Stimulated activated CD4-positive, alpha-beta T cell treated with anti-CD3 and anti-CD28 coated beads, Interleukin-4, amount 100 ng/mL, for 1 hour (primary cell): ENCODE measurements at places on chromosomes 6 and 20.

GRCh38 chr20:38727607-38728190 is 3.4 kb downstream of the SLC32A1 start:
- peak; percentile 5 for DNase-seq

- no peak for DNase-seq
Observed at GRCh38 chr20:55153001-55153645, 677.7 kb downstream of the DOK5 start.

DNA sequence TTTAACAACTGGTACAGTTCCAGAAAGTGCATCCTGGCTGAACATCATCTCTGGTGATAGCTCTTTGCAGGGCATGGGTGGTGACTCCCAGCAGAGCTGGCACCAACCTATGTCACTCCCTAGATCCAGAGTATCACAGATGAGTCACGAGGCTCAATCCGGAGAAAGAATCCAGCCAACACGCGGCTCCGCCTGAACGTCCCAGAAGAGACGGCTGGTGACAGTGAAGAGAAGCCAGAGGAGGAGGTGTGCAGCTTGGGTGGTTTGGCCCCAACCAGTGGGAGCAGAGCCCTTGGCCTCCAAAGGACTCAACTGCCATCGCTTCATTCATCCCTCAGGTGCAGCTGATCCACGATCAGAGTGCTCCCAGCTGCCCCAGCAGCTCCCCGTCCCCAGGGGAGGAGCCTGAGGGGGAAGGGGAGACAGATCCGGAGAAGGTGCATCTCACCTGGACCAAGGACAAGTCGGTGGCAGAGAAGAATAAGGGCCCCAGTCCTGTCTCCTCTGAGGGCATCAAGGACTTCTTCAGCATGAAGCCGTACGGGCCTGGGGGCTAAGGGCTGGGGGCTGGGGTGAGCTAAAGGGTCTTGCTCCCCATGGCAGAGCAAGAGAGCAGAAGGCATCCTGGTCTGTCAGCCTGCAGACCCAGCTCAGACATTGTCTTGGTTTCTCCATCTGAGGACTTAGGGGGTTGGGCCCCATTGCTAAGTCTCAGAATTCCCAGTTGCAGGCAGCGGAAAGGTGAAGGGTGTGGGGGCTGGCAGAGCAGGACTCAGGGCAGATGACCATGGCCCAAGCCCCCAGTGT is 27.2 kb downstream of the SLC12A5 start:
- DNase-seq: no peak

DNA sequence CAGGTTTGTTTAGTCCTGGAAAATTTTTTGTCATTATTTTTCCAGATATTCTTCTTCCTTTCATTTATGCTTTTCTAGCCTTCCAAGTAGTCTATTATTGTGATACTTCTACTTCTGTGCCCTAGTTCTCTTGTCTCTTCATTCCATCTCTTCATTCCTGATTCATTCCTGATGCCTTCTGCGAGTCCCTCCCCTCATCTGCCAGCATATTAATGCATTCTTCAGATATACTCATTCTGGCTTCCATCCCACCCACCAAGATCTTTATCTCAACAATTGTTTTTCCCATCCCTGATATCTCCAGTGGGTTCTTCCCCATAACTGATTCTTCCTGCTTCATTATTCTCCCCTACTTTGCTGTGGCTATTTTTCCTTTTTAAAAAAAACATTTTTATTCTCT is 35.2 kb downstream of the ALDH5A1 start:
- no peak for DNase-seq

DNA sequence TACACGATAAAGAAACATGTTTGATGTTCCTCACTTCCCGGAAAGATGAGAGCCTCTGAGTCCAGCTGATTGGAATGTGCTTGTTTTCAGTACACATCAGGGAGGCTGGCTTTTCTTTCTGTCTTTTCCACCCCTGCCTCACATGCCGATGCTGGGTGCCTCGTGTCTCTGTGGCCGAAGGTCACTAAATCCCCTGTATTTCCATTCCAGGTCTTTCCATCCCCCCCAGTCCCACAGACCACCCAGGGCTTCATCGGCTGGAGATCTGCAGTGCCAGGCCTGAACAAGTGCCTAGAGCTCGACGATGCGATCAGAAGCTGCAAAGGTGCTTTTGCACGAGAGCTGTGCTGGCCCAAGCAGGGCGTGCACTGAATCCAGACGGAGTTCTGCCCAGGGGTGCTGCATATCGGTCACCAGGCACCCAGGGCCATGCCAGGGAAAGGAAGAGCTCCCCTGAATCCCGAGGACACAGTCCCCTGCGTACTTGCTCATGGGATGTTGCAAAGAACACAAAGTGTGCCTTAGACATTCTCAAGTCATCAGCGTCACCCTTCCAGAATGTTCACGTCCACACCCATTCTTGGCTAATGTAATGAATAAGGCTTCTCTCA is 67.9 kb downstream of the ANKRD60 start:
- no peak for DNase-seq

DNA sequence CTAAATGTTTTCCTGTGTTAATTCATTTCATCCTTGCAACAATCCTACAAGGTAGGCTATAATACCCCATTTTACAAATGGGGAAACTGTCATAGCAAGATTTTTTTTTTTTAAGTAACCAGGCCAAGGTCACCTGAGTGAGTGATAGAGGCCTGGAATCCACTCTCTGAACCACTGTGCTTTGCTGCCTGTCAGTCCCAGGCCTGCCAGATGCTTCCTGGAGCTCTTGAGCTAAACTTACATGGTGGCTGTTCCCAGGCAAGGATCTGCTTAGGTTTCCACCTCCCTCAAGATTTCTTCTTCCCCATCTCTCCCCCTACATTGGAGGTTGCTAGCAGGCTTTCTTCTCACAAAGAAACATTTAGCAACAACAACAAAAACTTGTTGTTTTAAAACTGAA is 32.7 kb upstream of the RNF8 start:
- DNase-seq: no peak

GRCh38 chr20:22559711-22560318 is 24.6 kb downstream of the FOXA2 start:
- no peak for DNase-seq

DNA sequence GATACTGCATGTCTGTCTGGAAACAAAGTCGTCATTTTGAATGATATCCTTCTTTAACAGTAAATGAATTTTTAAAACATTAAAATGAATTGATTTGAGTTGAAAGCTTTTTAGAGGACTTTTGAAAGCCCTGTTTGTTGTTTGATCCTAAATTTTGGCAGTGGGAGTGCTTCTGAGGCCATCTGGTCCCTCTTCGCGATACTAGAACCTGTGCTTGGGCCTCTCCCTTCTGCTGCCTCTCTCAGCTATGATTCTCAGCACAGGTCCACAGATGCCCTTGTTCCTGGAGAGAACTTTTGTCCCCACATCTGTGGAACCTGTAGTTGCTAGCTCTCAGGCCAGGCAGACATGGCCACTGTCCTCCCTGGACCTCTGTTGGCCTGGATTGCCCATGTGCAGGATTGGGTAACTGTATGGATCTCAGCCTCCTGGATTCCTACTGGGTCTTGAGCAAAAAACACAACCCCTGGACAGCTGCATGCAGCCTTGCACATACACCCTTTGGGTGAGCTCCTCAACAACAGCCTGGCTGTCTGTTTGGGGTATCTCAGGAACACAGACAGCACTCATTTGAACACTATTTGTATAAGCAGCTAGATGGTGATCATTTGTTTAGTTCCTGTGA is 21.9 kb downstream of the UST start:
- DNase-seq: no peak

DNA sequence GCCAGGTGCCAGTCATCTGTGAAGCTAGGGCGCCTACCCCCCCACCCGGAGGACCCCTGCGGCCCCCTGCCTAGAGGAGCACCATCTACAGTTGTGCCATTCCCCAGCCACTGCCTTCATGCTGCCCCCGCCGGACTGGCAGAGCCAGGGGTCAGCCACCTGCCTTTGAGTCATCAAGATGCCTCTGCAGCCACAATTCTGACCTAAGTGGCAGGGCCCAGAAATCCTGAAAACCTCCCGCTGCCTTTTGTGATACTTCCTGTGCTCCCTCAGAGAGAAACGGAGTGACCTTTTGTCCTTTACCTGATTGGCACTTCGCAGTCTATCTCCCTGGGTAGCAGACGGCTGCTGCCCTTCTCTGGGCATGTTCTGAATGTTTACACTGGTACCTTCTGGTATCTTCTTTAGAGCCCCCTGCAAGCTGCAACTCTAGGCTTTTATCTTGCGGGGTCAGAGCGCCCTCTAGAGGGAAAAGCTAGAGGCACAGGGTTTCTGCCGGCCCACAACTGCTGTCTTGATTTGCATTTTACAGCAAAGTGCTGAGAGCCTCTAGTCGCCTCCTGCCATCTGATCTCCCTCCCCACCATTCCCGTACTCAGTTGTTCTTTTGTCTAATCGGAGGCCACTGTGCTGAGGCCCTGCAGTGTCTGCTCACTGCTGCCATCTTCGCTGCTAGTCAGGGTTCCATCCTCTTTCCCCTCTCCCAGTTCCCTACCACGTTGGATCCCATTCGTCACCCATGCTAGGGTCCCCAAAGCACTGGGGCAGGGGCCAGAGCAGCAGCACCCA is 26.9 kb downstream of the SPATA2 start:
- DNase-seq: peak; percentile 50

GRCh38 chr6:5557506-5557905 is 296.2 kb downstream of the FARS2 start:
- DNase-seq: no peak

- no peak for DNase-seq
Observed at GRCh38 chr6:164085091-164086075, 670.9 kb downstream of the QKI start.
